ENCODE measurements at places on chromosomes 7 and 10.

- DNase-seq, result no peak
These were observed 35.1 kb downstream of the GUSB start for GRCh38 chr7:65946904-65947303.

DNA sequence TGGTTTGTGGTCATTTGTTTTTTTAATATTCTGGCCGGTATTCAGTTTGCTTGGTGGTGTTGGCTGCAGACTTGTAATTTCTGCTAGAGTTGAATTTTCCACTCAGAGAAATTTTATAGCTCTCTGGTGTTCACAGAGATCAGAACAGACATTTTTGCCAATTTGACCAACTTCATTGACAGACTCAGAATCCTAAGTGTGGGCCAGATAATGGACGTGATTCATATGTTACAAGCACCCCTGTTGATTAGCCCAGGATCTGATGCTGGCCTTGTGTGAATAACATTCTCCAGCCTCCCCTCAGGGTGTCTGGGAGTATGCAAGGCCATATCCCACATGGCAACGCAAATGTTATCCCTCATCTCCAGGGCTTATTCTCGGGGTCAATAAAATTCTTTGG is 283.8 kb downstream of the C7orf25 start:
- no peak for DNase-seq

GRCh38 chr7:71970725-71971124 is 441.4 kb downstream of the CALN1 start:
- no peak for DNase-seq

DNA sequence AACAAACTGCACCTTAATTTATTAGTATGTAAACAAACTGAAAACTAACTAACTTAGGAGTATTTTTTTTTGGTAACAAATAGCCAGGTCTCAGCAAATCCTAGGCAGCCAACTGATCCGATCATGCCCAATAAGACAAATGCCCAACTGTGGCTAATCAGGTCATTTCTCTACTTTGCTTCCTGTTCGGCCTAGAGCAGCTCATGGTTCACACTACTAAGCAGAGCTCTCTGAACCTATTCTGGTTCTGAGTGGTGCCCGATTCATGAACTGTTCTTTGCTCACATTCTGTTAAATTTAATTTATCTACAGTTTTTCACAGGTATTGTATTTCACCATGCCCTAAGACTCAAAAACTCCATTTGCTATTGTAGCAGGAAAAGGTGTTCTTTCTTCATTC is 55.1 kb downstream of the CCDC3 start:
- no peak for DNase-seq

- no peak for DNase-seq
These were observed 198.6 kb upstream of the MDFIC start for GRCh38 chr7:114723308-114723707.

- DNase-seq, result no peak
These were observed 3.5 kb downstream of the FBXL15 start for GRCh38 chr10:102424145-102424544.

DNA sequence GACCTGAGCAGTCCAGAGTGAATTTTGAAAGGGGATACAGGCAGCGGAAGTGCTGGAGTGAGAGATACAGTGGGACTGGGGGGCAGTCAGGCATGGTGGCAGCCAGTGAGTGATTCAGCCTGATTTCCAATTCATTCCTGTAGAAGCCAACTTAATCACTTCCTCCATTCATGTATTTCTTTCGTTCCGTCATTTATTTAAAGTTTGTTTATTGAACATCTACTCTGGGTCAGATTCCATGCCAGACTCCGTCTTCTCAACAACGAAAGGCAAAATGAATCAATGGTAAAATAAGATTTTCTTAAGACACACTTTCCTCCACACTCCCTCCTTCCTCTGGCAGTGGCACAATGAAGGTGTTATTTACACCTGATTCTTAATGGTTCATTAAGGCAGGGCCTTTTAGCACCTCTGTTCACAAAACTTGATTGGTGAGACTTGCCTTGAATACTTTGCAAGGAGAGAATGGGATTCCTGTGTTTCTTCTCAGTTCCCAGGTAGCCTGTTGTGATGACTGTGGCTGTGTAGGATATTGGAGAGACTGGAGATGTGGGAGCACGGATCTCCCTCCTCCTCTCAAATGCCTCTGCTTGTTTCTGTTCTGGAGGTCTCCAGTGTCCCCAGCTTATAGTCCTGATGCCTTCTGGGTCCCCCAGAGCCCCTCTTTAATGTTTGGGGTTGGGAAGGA is 27.9 kb downstream of the ADCYAP1R1 start:
- no peak for DNase-seq

DNA sequence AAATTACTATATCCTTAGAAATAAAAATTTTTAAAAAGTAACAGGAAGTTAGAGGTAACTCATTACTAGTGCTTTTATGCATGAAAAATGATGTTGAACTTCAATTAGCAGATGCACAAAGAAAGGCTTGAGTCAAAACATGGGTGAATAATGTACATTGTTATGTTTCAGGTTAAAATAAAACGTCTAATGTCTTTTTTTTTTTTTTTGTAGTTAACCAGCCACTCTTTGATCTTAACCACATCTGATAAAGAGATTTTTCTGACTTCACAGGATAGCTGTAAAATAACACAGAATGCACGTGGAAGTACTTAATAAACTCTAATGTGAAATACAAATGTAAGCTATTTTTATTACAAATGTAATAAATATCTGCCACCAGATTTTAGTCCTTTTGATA is 61.7 kb downstream of the GSAP start:
- DNase-seq, result no peak

Measured in stimulated activated CD4-positive, alpha-beta T cell treated with anti-CD3 and anti-CD28 coated beads, TNF-alpha, amount 100 ng/mL, for 4 hours (primary cell).